Left hindlimb (tissue), 1 donor: ENCODE measurements at places on chromosomes 13 and 19.

- DNase-seq = no peak
These were observed 12.2 kb upstream of the KLK12 start for GRCh38 chr19:51047031-51047335.

DNA sequence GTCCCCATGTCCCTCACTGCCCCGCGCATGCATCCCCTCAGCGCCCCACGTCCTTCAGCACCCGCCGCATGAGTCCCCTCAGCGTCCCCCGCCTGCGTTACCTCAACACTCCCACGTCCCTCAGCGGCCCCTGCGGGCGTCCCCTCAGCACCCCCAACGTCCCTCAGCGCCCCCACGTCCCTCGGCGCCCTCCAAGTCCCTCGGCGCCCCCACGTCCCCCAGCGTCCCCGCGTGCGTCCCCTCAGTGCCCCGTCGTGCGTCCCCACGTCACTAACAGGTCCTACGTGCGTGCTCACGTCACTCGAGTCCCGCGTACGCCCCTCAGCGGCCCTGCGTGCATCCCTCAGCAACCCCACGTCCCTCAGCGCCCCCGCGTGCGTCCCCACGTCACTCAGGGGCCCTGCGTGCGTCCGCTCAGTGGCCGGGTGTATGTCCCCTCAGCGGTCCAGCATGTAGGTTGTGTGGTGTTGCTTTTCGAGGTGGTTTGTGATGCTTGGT is 19.5 kb upstream of the GAS6 start:
- DNase-seq = no peak

GRCh38 chr19:31648347-31648746 is 299.1 kb upstream of the TSHZ3 start:
- DNase-seq = no peak

DNA sequence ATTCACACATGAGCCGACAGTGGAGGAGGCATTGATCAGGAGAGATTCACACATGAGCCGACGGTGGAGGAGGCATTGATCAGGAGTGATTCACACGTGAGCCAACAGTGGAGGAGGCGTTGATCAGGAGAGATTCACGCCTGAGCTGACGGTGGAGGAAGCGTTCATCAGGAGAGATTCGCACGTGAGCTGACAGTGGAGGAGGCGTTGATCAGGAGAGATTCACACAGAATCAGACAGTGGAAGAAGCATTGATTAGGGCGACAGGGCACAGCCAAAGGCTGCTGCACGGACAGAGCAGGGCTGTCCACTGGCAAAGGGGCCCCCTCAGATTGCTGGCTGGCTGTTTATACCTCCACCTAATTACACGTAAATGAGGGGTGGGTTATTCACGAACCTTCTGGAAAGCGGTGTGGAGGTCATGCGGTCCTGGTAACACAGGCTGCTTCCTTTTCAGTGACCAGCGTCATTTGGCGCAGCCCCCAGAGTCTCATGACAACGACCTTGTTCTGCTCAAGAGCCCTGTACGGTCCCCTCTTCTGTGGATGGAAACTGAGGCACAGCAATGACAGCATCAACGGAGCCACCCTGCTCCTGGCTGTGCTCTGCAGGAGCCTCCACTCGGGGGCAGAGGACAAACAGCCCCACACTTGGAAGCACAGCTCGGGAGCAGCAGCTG is 50.6 kb upstream of the GAS6 start:
- no peak for DNase-seq

DNA sequence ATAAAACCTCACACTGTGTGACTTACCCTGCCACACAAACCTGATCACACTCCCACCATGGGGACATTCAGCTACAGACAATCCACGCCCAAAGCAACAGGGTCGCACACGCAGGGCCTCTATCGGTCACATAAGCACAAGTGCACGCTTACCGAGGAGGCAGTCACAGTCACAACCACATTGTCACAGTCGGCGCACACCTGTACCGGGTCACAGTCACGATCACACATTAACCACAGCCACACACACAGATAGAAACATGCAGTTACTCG is 579 bp downstream of the ZNF566 start:
- no peak for DNase-seq

- DNase-seq = no peak
These were observed 10.4 kb downstream of the DEDD2 start for GRCh38 chr19:42206871-42207755.

DNA sequence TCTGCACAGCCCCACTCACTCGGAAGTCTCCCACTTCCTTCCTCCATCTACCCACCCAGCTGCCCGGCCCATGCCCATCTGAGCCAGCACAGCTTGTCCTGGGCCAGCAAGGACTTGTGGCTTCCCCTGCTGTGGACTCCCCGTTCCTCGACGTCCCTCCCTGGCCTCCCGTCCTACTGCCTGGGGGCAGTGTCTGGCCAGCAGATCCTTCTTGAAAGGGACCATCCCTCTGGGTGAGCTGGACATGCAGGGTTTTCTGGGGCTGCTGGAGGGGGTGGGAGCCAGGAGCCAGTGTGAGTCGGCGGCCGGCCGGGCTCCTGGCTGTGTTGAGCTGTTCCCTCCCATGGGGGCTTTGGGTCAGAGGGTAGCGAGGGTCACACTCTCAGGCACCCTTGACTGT is 26.7 kb downstream of the CRTC1 start:
- no peak for DNase-seq

DNA sequence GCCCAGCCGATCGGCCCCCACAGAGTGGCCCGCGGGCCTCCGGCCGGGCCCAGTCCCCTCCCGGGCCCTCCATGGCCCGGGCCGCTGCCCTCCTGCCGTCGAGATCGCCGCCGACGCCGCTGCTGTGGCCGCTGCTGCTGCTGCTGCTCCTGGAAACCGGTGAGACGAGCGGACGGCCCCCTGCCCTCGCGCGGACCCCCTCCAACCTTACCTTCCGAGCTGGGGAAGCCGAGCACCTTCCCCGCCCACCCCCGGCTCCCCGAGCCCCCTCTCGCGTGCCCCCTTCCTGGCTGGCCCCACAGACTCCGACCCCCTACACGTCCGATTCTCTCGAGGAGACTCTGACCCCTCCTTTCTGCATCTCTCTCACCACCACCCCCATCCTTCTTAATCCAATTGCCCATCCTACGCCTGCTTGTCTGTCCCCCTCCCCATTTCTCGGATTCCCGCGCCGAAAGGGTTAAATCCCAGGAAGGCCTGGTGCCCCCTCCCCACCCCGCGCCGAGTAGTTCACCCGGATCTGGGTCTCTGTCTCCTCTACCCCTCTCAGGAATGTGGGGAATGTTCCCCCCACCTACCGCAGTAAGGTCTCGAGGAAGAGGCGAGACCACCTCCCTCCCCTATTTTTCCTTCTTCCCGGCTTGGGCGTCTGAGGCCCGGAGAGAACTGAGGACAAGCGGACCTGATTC is 502 bp downstream of the NECTIN2 start:
- DNase-seq = peak; percentile 70

- no peak for DNase-seq
These were observed 796.9 kb downstream of the SLITRK1 start for GRCh38 chr13:83085186-83085900.

DNA sequence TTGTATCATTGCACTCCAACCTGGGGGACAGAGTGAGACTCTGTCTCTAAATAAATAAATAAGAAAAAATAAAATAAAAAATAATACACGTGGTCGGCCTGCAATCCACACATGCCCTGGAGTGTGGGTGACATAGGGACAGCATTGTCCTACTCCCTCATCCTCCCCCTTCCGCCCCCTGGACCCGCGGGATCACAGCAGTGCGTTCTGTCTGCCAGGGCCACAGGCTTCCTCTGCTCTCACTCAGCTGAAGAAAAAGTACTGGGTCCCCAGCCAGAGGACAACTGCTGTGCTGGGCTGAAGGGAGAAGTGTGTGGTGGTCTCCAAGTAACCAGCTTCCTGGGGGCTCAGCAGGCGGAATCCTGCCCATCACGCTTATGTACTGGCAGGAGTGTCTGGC is 6.3 kb downstream of the BCAT2 start:
- DNase-seq = no peak

DNA sequence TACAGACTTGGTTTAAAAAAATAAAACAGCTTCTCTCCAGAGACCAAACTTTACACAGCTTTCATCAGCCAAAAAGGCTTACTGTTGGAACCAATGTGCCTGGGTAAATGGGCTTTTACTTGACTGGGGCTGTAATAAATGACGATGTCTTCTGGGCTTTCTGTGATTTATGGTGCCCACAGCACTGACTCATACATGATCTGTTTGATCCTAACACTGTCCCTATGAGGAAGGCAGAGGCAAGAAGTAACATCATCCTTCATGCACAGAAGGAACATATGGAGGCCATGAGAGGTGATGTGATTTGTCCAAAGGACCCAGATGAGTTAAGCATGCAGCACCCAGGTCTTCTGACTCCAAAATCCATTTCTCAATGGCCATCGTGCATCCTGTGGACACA is 77.4 kb downstream of the DOCK9 start:
- no peak for DNase-seq

DNA sequence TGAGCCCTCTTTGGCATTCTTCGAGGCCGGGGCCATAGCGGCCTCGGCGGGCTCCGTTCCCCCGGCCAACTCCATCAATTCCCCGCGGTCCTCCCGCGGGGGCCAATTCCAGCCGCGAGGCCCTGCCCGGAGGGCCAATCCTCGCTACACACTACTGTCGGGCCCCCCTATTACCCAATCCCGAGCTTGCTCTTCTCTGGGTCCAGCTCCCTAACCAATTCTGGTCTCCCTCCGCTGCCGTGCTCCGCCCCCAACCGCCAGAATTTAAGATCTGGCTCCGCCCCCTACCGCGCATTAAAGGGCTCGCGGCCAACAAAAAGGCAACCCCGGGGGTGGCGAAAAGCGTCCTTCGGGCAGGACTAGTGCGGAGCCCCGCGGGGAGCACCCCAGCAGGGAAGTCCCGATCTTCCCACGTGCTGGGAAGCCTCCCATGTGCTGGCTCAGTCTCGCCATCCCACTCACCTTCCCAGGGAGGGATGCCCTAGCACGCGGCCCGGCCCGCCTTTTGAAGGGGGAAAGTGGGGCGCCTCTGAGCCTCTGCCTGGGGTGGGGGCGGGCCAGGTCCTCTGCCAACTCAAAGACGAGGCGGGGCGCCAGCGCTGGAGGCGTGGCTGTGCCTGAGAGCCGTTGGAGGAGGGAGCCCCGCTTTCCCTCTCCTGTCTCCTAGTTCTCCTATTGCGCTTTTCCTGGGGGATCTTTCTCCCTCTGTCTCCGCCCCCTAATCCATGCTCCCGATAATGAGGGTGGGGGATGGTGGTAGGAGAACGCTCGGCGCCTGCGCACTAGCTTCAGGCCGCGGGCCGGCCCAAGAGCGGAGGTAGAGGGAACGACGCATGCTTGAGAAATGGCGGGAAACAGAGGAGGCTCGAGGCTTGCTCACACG is 3.5 kb downstream of the LIPE start:
- peak; percentile 91 for DNase-seq

GRCh38 chr19:49687566-49688316 is 1.7 kb upstream of the ADM5 start:
- DNase-seq = no peak

- no peak for DNase-seq
These were observed 37.3 kb upstream of the C13orf42 start for GRCh38 chr13:51148223-51148951.

- no peak for DNase-seq
These were observed 437.9 kb downstream of the KLF5 start for GRCh38 chr13:73496711-73497110.
